Endothelial cell (in vitro differentiated cells): ENCODE measurements at places on chromosomes 13 and 19. TPM values are rescaled to one million over a fixed set of nuclear protein-coding genes. Genes with fewer than 3 reads are reported as not detected.

WDR87 gene
- not detected for total RNA-seq

FCER2 gene
- total RNA-seq: not detected

- no peaks in the 10 kb centered on the region for H3K36me3 ChIP-seq
- H3K4me3 ChIP-seq: no peak within 1 kb of the TSS
- peak; percentile 78 for DNase-seq
- H3K4me1 ChIP-seq: peaks cover 6% of the 10 kb centered on the region
- peaks cover 8% of the 10 kb centered on the region for H3K27me3 ChIP-seq
Measured at GRCh38 chr19:19170053-19170872, at the start of gene MEF2B. TSS of gene MEF2B (minus strand) at chr19:19170263. CDS start at chr19:19150735, 19,528 bp downstream.

DNA sequence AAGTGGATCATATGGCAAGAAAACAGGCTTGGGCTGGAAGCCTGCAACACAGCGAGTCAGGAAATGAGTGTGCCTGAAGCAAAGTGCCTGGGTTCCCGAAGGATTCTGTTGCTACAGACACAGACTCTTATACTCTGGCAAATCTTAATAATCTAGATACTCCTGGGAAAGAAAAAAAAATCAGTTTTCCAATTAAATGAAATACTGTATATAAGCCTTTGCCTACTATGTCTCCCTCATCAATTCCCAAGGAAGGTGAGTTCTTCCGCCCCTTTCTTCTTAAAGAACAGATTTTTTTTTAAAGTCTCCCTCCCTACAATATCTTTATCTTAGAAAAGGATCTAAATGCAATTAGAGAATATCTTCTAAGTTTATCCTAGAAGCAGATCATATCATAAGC lies 10.3 kb downstream of the ZFP82 start:
- H3K36me3 ChIP-seq: peaks cover 58% of the 10 kb centered on the region
- no peak for DNase-seq
- no peaks in the 10 kb centered on the region for H3K27me3 ChIP-seq
- peak overlapping the region; percentile 51 for H3K27ac ChIP-seq

GRCh38 chr19:33887891-33888290 lies 91.2 kb downstream of the KCTD15 start:
- no peak overlapping the region for H3K27ac ChIP-seq
- peaks cover 6% of the 10 kb centered on the region for H3K36me3 ChIP-seq
- no peak for DNase-seq
- peaks cover 34% of the 10 kb centered on the region for H3K4me1 ChIP-seq

- no peak overlapping the region for H3K27ac ChIP-seq
- no peak for DNase-seq
- no peaks in the 10 kb centered on the region for H3K4me1 ChIP-seq
- no peak overlapping the region for H3K4me3 ChIP-seq
- H3K27me3 ChIP-seq: peaks cover 6% of the 10 kb centered on the region
Measured at GRCh38 chr19:14843578-14843977, 5.1 kb downstream of the OR7A10 start.

DNA sequence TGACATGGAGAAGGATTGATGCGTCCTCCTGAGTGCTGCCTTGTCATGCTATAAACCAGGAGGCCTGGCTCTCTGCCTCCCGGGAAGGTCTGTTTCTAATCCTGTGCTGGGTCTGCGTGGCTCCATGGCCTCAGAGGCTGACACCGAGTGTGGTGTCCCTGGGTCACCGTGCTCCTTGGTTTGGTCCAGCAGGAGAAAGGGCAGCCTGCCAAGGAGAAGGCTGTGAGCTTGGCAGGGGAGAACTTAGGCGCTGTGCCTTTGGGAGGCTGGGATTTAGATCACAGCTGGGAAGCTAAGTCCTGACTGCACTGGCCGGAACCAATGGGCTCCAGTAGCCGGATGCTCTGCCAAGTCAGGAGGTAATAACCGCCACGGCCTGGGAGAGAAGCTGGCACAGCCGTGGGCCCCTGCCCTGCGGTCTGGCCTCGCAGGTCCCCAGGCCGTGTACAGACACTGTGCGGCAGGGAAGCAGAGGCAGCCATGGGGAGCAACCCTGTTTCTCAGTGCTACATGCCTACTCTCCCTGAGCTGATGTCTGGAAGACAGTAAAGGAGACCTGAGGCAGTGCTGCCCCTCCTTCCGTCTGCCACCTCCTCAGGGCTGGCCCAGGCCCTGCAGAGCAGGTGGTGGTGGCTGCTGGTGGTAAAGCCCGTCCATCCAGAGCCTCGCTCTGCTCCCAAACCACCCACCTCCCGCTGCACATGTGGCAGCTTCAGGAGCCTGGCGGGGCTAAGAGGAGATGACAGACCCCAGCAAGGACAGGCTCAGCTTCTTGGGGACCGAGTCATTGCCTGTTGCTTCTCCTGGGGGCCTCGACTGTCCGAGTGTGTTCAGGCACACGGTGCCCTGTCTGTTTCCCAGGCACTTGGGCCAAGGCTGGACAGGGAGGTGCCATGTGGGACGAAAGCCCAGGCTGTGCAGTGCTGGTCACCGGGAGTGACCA lies 44.9 kb downstream of the C13orf46 start:
- H3K27ac ChIP-seq: no peak overlapping the region
- peaks cover 2% of the 10 kb centered on the region for H3K27me3 ChIP-seq
- H3K4me3 ChIP-seq: no peak overlapping the region
- no peaks in the 10 kb centered on the region for H3K36me3 ChIP-seq

DNA sequence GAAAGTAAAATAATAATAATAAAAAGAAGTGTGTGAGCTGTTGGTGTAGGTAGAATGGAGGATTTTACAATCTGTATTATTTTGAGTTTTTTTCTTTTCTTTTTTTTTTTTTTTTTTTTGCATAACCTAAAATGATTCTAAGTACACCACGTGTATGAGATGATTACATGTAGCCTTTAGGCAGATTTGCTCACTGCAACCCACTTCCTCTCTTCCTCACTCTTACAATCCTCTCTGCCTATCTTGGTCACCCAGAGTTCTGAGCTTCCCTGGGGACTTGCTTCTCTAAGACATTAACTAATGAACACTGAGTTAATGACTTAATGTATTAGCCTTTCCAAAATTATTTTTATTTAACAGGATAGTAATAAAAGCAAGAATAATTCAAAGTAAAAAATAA lies 1169.6 kb downstream of the EFNB2 start:
- H3K27ac ChIP-seq: no peak overlapping the region
- no peaks in the 10 kb centered on the region for H3K27me3 ChIP-seq
- no peak for DNase-seq
- no peaks in the 10 kb centered on the region for H3K4me1 ChIP-seq
